ENCODE measurements at places on chromosomes 6 and 20.
A peak's percentile ranks its signal among the peaks of the same experiment; 100 is the strongest.

- no peak overlapping the region for H3K4me3 ChIP-seq
- no peaks in the 10 kb centered on the region for H3K27me3 ChIP-seq
- H3K27ac ChIP-seq: no peak overlapping the region
- peak; percentile 35 for DNase-seq
These were observed 33.7 kb downstream of the SLC9A8 start for GRCh38 chr20:49846206-49846807.

- H3K4me3 ChIP-seq: no peak overlapping the region
- H3K27ac ChIP-seq: no peak overlapping the region
- H3K36me3 ChIP-seq: no peaks in the 10 kb centered on the region
- H3K4me1 ChIP-seq: no peaks in the 10 kb centered on the region
- DNase-seq: no peak
These were observed 452.3 kb downstream of the HTR1B start for GRCh38 chr6:77010931-77011542.

GRCh38 chr20:36929290-36929689, 22.2 kb downstream of the SAMHD1 start:
- H3K36me3 ChIP-seq: no peaks in the 10 kb centered on the region
- H3K4me3 ChIP-seq: no peak overlapping the region
- no peaks in the 10 kb centered on the region for H3K4me1 ChIP-seq
- no peaks in the 10 kb centered on the region for H3K27me3 ChIP-seq
- no peak for DNase-seq
- H3K27ac ChIP-seq: no peak overlapping the region

DNA sequence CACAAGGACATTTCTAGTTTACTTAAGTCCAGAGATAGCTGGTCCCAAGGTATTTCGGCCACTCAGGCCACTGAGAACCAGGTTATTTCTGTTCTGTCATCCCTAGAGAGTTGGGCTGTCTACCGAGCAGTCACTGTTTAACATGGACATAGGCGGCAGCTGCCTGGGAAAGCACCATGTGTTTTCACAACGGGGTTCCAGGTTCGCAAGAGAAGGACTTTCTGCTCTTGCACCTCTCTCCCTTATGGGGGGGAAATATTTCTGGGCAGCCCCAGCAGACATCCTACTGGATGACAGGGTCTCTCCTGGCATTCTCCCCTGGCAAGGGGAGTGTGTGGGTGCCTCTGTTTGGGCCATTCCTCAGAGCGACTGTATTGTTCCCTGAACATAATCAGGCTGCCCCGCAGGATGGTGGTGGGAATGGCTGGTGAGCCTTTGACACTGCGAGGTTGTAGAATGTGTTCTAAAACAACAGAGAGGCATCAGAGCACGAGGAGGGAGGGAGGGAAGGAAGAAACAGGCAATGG, 64.4 kb upstream of the DUSP22 start:
- no peak for DNase-seq
- H3K36me3 ChIP-seq: no peaks in the 10 kb centered on the region

DNA sequence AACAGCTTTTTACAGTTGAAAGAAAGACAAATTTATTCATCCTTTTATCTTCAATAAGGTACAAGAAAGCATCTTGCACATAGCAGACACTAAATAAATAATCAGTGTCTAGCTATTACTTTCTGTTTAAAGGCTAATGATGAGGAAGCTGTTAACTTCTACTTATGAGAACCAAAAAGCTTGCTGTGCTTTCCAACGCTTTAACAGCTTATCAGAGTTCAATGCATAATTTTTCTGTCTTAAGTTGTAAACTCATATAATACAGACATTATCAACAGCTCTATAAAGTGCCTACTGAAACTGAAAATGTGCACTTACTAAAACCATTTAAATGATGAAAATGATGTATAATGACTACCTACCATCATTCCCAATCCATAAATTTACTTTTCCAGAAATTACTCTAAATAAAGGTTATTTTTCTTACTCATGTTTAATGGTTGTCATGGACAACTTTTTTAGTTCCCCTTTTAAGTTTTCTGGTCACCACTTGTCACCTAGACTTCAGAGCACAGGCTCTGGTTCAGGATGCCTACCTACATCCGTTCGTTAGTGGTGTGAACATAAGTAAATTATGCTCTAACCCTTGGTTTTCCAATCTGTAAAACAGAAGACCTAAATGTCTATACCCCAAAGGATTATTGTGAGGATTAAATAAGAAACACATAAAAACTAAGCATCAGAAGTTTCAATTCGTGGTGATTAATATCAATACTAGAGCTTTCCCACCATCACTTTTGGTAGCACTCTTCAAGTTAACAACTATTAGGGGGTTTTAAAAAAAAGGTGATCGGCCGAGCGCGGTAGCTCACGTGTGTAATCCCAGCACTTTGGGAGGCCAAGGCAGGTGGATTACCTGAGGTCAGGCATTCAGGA, 8.0 kb downstream of the PNISR start:
- H3K4me1 ChIP-seq: peaks cover 5% of the 10 kb centered on the region
- no peak for DNase-seq
- no peaks in the 10 kb centered on the region for H3K27me3 ChIP-seq

- no peak overlapping the region for H3K4me3 ChIP-seq
- no peaks in the 10 kb centered on the region for H3K27me3 ChIP-seq
- H3K4me1 ChIP-seq: no peaks in the 10 kb centered on the region
- no peak for DNase-seq
These were observed 108.8 kb upstream of the JARID2 start for GRCh38 chr6:15137086-15137485.

DNA sequence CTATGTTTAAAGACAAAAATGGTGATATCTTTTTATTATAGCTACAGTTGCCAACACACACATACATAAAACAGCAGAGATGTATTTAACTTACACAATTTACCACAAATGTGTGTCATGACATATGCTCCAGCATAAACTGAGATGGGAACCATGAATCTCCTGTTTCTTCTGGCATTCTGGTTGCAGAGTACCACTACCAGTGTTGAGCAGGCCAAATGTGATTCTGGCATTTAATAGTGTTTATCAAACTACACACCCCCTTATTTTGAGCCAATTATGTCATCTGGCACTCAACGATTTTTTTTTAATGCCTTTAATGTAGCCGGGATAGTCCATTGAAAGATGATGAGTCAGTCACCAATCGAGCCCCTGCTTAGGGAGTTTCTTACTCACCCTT, 59.0 kb upstream of the TPD52L1 start:
- H3K36me3 ChIP-seq: peaks cover 3% of the 10 kb centered on the region
- no peak overlapping the region for H3K4me3 ChIP-seq

- no peaks in the 10 kb centered on the region for H3K27me3 ChIP-seq
- peaks cover 9% of the 10 kb centered on the region for H3K36me3 ChIP-seq
- peaks cover 31% of the 10 kb centered on the region for H3K4me1 ChIP-seq
- no peak for DNase-seq
These were observed 1.7 kb downstream of the STXBP5 start for GRCh38 chr6:147205690-147206600.

- H3K4me3 ChIP-seq: no peak overlapping the region
- no peak overlapping the region for H3K27ac ChIP-seq
- DNase-seq: no peak
- H3K27me3 ChIP-seq: no peaks in the 10 kb centered on the region
- H3K36me3 ChIP-seq: no peaks in the 10 kb centered on the region
- no peaks in the 10 kb centered on the region for H3K4me1 ChIP-seq
These were observed 284.2 kb upstream of the CHD6 start for GRCh38 chr20:41902346-41902745.

Data from Panc1 (cell line).